ENCODE measurements at places on chromosomes 7 and 10.

DNA sequence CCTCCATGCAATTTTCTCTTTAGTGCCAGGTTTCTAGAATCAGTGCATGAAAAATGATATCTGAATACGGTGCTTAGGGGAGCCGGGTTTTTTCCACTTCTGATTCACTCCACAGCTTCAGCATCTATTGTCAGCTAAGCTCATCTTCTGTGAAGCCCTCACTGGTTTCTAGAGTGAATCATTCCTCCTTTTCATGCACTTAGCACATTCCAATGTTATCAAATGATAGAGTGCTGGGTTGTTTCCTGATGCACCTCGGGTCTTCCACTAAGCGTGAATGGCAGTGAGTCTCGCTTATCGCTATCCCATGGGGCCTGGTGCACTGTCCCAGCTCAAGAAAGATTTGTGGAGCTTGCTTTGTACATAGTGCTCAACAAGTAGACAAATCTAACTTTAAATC is 170.9 kb upstream of the RHEB start:
- no peak for DNase-seq

- DNase-seq: no peak
Observed at GRCh38 chr7:1288996-1289551, 56.4 kb downstream of the UNCX start.

DNA sequence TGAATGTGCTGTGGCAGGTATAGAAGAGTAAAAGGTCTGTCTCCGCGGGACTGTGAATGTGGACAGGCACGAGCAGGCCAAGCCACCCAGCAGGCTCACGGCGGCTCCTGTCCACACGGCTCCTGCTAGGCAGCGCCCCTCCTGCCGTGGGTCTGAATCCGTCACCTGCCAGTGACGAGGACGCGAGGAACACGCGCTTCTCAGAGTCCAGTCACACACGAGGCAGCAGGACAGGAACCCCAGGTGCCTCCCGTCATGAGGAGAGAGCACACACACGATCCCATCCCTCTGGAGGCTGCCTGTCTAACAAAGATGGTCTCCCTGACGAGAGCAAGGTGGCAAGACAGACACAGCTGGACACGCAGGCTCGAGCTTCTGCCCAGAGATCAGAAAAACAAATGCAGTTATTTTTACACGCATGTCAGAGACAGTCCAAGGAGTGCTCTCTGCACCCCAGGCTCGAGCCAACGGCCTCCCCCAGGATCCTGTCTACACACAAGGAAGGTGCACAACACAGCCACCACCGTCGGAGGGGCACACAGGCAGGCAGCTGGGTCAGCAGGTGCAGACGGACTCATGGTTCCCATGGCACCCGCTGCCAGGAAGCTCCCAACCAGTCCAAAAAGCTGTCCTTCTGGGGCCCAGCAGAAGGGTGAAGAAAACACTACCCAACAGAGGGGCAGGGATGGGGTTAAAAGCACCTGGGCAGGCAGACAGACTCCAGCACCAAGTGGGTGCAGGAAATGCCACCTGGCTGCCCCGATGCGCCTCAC is 103.2 kb downstream of the MAD1L1 start:
- DNase-seq: no peak

DNA sequence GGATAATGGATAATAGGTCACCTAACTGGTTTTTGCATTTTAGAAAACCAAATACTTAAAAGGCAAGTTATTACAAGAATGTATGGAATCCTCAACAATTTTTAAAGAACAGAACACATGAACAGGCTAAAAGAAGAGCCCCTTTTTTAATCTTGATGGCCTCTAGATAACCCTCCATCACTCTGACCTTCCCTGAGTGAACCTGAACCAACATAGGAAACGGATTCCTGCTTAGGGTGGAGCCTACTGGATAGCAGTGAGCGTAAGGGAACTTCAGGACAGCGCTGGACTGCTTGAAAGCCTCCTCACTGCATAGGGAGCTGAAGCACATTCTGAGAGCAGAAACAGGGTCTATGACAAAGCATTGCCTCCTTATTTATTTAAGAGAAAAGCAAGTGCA is 20.5 kb downstream of the TRPV5 start:
- DNase-seq: no peak

DNA sequence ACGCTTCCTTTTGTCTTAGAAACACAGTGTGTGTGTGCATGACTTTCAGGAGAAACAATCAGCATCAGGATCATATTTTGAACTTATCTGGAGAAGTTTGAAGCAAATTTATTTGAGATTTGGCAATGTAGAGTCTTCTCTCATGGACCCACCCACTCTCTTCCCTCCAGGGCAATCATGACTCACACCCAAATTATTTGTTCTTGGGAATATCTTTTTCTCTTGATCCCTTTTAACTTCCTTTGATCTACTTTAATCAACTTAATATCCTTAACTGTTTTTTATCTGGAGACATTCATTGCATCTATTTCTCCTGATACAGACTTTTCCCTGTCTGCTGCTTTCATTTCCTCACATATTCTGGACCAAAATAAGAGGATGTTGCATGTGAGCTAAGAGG is 1174.3 kb downstream of the GATA3 start:
- DNase-seq: no peak

DNA sequence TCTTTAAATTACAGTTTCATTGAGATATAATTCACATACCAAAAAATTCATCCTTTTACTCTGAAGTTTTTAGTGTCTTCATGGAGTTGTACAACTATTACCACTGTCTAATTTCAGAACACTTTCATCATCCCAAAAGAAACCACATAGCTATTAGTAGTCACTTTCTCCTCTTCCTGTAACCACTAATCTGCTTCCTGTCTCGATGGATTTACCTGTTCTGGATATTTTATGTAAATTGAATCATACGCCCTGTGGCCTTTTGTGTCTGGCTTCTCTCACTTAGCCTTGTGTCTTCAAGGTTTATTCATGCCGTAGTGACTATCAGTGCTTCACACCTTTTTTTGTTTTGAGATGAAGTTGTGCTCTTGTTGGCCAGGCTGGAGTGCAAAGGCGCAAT is 135.5 kb downstream of the DOCK1 start:
- no peak for DNase-seq

GRCh38 chr7:114293289-114294012 is 121.2 kb upstream of the FOXP2 start:
- DNase-seq: no peak

GRCh38 chr10:5897053-5897340 is 7.0 kb downstream of the FBH1 start:
- DNase-seq: no peak

DNA sequence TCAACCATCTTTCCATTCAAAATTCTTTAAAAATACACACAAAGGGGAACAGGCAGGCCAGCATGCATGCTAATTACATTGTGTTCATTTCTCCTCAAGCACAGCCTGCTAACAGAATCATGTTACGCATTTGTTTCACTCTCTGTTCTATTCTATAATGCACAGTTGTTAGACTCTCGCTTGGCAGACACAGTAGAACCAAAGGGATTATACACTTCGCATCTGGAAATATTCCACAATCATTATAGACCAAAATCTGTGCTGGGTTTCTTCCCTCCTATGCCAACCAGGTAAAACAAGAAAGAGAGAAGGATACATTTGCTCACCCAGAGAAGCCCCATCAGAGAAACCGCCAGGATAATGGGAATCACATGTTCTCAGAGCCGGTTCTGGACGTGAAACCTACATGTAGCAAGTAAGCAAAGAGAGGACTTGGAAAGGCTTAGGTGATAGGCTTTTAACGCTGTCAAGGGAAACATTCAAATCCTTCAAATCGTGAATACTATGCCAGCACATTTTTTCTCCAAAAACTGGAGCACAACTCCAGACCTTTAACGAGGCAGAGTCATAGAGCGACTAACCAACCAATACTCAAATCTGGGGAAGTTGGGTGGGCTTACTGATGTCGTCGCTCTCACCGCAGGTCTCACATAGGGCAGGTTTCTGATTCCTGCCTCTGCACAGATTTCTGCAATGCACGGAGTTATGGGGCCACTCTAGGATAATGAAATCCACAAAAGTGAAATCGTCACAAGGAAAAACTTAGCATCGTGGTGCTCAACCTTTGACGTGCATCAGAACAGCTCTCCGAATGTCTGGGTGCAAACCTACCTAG is 380.5 kb upstream of the AUTS2 start:
- DNase-seq: no peak

DNA sequence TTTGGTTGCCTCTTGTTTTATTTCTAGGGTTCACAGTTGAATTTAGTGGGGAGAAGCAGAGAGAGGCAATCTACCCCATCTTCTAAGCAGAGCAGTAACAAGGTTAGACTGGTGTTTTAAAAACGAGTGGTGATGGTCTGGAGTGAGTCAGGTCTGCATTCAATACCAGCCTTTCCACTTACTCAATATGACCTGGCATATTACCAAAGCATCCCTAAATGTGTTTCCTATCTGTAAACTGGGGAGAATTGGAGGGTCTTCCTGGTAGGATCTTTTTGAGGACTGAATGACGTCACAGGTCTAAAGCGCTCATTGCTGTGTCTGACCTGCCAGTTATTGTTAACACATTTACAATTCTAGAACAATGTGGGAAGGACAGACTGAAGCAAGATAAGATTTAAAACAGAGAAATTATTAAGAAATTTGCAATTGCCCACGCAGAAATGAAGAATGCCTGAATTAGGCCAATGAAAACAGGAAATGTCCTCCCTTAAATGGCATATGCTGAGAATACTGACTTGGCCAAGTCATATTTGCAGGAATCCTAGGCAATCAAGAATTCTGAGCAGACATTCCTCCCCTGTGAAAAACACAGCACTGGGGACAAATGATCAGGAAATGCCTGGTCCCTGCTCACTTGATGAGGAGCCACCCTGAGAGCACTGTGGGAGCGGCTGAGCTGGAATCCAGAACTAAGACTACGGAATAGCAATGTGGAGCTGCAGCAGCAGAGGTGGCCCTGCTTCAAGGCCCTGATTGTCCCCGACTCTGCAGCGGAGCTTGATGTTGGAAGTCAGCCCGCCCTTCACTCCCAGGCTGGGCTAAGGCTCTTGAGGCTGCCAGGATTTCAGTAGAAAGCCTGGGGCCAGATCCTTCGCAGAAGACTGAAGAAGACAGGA is 184.5 kb upstream of the CXCL12 start:
- DNase-seq: no peak

GRCh38 chr7:12062062-12062461 is 149.0 kb upstream of the TMEM106B start:
- DNase-seq: no peak

GRCh38 chr10:35783305-35783838 is 141.3 kb upstream of the FZD8 start:
- DNase-seq: no peak

GRCh38 chr10:15751046-15751445 is 31.3 kb upstream of the ITGA8 start:
- DNase-seq: no peak

GRCh38 chr7:32395168-32395567 is 95.0 kb downstream of the LSM5 start:
- no peak for DNase-seq

DNA sequence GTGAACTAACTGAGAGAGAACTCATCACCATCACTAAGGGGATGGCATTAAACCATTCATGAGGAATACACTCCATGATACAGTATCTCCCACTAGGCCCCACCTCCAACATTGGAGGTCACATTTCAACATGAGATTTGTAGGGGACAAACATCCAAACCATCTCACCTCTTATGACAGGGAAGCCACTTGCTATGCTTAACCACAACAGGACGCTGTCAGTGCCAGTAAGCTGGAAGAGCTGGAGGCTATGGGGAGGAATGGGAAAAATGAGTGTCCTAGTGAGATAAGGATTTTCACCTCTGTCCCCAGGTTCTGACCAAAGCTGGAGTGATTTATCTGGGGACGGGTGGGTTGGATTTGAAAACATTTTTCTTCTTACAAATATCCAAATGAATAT is 17.6 kb downstream of the PLCE1 start:
- no peak for DNase-seq

DNA sequence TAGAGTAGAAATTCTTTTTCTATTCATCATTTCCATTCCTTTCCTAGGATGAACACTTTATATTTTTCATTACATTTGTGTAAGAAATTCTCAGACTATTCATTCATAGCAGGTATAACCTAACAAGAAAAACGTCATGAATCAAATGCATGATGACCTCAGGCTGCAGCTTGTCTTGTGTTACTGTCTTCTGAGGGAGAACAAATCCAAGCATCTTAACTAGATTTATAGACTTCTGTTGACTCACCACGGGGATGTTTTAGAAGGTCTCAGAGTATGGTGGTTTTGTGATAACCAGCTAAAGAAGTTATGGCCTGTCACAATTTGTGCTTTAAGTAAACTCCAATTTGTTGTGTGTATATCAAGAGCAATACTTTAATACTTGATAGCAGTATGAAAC is 102.7 kb downstream of the ANKRD7 start:
- no peak for DNase-seq

DNA sequence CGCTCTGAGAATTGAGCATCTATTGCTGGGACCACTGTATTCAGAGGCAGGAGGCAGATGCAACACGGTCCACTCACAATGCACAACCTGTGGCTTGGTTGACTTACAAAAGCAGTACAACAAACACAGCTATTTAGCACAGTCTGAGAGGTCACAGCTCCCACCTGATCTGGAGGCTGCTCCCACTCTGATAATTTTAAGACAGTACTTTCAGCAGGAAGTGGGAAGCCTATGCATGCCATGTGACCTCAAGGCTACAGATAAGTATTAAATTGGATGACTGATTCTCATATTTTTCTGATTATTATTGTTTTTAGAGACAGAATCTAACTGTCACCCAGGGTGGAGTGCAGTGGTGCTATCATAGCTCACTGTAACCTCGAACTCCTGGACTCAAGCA is 659.3 kb downstream of the PARD3 start:
- no peak for DNase-seq

DNA sequence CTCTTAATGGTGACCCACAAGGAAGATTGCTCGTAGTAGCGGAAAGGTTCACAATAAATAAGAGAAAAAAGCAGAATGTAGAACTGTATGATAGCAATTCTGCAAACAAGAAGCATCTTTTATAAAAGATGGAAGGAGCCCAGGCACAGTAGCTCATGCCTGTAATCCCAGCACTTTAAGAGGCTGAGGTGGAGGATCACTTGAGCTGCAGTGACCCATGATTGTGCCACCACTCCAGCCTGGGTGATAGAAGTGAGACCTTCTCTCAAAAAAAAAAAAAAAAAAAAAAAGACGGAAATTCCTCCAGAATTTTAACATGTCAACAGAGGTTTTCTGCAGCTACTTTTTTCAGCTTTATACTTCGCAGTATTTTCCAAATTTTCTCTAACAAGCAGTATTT is 13.2 kb downstream of the GATAD1 start:
- DNase-seq: no peak

- DNase-seq: no peak
Observed at GRCh38 chr10:50322077-50322476, 70.8 kb upstream of the ASAH2 start.

DNA sequence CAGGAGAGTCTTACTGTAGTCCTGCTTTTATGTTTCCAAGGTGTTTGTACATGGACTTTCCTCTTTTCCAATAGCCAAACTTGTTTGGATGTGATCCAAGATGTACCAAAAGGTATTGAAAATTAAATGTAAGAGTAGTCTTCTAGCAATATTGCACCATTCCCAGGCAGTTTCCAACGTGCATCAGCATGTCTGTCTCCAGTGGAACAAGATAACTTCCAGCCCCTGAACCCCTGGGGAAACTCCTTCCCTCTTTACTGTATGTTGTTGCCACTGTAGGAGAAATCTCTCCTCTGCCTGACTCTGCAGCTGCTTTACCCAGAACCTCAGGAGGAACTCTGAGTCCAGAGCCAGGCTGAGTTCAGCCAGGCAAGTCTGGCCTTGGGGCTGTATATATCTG is 18.5 kb downstream of the ARMC10 start:
- no peak for DNase-seq

- no peak for DNase-seq
Observed at GRCh38 chr7:37318541-37318940, 130.1 kb downstream of the ELMO1 start.

All from stimulated activated CD4-positive, alpha-beta T cell treated with anti-CD3 and anti-CD28 coated beads, Interleukin-12 subunit alpha, Interleukin-12 subunit beta, amount 100 ng/mL, for 48 hours (primary cell).